T-helper 17 cell (primary cell): ENCODE measurements at places on chromosomes 4 and X.

DNA sequence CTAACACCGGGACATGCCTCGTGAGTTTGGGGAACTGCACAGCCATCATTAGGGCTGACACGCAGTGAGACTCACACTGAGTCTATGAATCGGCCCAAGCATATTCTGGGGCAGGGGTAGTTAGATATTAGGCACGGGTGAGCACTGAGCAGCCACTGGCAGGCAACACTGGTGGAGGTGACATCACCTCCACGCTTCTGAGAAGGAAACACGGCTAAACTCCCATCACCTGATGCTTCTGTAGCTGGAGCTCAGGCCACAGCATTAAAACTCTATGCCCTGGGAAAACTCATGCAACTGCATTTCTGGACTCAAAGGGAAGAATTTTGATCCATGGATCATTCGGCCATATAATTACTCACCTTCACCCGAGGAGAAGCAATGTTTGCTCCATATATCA, 100.8 kb upstream of the OTUD4 start:
- no peak for DNase-seq

DNA sequence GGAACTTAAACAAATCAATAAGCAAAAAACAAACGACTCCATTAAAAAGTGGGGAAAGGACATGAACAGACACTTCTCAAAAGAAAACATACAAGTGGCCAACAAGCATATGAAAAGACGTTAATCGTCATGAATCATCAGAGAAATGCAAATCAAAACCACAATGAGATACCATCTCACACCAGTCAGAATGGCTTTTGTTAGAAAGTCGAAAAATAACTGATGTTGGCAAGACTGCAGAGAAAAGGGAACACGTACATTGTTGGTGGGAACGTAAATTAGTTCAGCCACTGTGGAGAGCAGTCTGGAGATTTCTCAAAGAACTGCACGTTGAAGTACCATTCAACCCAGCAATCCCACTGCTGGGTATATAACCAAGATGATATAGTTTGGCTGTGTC, 23.7 kb downstream of the NEUROG2 start:
- DNase-seq, result no peak

- DNase-seq, result no peak
Measured at GRCh38 chr4:161604516-161605300, 559.1 kb downstream of the FSTL5 start.

DNA sequence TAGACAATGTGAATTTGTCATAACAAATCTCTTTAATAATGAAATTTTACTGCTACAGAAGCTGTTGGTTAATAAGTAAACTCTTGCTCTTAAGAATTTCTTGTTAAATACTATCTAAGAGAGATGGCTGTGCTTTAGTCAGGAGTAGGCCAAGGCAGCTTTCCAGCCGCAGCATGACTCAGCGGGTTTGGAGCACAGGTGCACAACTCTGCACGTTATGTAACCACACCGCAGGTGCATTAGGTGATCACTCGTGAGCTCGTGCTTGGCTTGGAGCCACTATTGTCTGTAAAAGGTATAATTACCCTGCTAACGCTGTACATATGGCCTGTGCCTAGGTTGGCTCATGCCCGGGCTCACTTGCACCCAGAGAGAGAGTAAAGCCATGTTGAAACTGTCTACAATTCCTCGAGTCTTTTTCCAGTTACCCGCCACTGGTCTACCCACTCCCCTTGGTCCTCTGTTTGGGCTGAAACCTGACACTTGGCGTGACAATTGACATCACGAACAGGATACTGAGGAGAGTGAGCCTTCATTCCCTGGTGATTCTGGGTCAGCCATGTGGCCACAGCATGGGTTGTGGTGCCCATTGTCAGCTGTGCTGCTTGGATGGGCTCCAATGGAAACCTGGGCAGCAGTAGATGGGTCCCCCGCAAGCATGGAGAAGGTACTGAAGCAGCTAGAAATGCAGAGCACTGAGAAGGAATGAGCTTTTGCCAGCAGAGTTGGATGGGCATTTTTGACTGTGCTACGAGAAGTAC, 18.4 kb upstream of the ANAPC4 start:
- no peak for DNase-seq

DNA sequence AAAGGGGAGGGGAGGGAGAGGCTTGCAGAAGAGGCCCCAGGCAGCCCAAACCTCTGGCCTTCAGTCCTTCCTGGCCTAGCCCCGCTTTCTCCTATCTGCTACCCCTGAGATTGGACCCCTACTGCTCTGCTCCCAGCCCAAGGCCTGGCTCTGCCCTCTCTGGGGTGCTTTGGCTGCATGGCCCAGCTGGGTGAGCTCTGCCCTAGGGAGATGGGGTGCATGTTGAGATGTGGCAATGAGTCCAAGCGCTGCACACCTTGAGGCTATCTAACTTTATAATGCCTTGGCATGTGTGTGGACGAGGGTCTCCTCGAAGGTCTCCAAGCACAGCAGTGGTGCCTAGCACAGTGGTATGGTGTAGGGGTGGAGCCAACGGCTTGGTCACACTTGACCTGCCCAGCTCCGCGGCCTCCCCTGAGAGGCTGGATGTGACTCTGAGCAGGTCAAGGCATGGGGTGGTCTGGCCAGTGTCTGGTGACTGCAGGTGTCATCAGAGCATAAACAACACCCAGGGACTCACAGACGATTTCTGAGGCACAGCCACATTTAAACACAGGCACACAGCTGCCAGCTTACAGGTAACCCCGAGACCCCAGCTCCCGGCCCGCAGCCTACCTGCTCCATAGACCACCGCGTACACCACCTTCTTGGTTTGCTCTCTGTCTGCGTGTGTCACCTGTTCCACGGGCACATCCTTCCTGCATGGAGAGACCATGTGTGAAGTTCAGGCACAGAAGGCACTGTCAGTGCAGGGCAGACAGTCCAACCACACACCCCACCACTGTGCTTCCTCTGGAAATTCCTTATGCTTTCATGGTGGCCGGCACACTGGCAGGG, 36.3 kb downstream of the NAT8L start:
- DNase-seq, result no peak

GRCh38 chrX:26581091-26581490, 365.1 kb downstream of the MAGEB5 start:
- no peak for DNase-seq

GRCh38 chr4:188854436-188854835, 715.2 kb downstream of the TRIML1 start:
- no peak for DNase-seq

DNA sequence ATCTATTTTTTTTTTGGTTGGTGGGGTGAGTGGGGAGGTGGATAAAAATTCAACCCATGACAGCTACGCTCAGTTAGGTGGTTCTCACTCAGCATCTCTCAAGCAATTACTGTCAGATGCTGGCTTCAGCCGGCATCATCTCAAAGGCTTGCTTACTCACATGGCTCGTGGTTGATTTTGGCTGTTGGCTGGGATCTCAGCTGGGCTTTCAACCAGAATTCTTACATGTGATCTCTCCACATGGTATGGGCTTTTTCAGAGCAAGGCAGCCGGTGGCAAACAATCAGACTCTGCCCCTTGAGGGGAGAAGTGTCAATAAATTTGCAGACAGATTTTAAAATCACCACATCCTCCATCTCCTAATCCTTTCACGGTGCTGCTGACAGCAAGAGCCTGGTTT, 47.2 kb downstream of the SLC34A2 start:
- DNase-seq, result no peak

GRCh38 chr4:95956094-95956493, 116.2 kb downstream of the PDHA2 start:
- DNase-seq, result no peak

- no peak for DNase-seq
Measured at GRCh38 chr4:71609167-71609566, 174.7 kb downstream of the GC start.

GRCh38 chr4:75963558-75963957, 22.7 kb upstream of the NAAA start:
- no peak for DNase-seq

GRCh38 chr4:83866834-83867621, 331.1 kb downstream of the GPAT3 start:
- DNase-seq, result no peak

DNA sequence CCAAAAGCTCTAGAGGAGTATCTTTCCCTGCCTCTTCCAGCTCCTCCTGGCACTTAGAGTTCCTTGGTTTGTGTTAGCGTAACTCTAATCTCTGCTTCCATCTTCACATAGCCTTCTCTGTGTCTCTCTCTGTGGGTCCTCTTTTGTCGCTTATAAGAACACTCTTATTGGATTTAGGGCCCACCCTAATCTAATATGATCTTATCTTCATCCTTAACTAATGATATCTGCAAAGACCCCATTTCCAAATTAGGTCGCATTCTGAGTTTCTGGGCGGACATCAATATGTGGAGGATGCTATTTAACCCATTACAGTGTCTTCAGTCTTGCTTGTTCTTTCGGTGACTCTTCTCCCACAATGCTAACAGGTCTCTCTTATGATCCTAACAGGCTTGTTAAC, 72.3 kb downstream of the CC2D2A start:
- DNase-seq, result no peak

GRCh38 chr4:6523251-6523650, 50.8 kb upstream of the PPP2R2C start:
- no peak for DNase-seq

GRCh38 chrX:1591863-1592469, 562 bp downstream of the AKAP17A start:
- DNase-seq, result no peak

- no peak for DNase-seq
Measured at GRCh38 chrX:102934624-102935023, 2.4 kb upstream of the RAB40AL start.

- no peak for DNase-seq
Measured at GRCh38 chr4:14918336-14918735, 83.9 kb upstream of the CPEB2 start.

DNA sequence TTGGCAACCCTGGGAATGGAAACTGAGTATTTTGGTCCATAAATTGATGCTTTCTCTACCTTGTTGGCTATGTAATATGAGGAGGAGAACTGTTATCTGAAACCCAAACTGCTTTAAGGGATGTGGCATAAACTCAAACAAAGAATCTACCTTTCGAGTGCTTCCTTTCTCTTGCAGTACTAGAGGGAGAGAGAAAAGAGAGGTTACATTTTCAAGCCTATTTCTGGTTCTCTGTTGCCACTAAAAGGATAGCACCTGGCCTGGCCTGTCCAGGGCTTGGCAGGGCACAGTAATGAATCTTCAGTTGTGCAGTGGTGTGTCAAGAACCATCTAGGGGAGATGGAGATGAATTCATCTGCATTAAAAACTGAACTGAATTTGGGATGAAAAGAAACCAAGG, 308.6 kb downstream of the PTTG2 start:
- no peak for DNase-seq

DNA sequence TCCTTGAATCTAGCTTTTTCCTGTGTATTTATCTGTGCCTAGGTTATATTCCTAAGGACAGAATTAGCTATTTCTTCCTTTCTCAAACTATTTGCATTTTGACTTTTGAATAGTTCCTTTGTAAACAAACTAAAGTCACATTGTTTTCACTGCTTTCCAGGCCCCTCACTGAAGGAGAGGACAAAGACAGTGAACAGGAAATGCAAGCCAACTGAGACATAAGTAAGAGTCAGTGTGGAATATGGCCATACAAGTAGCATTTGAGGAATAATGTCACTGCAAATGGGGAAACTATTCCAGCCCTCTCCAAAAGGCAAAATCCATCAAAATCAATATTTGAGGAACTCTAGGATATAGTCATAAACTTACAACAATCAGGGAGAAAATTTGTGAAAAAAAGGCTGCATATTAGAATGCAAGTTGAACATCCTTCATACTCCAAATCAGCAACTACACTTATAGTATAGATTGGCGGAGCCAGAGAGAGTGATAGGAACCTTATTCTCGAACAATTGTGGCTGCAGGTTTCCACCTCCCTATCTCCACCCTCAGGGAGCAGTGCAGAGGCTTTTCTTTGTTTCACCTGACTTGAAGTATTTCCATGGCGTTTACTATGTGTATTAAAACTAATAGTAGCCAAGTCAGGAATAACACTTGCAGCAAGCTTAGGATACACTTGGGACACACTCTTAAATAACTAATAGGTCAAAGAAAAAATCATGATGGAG, 1110.4 kb upstream of the ADGRL3 start:
- DNase-seq, result no peak

DNA sequence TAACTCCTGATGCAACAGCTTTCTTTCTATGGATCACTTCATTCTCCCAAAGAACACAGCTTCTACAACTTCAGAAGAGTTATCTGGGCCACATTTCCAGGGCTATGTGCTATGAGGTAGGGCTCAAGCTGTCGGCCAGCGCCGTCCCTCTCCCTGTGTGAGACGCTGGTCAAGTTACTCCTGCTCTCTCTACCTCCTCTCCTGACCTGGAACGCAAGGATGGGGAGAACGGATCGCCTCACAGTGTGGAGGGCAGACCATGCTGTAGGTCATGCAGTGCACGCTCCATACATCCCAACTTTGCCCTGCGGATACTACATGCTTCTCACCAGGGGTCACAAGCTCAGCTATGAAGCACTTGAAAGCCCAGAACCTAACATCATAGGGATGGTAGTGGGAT, 42.4 kb downstream of the JAKMIP1 start:
- DNase-seq, result no peak

- DNase-seq, result no peak
Measured at GRCh38 chr4:111115881-111116280, 493.0 kb upstream of the PITX2 start.

DNA sequence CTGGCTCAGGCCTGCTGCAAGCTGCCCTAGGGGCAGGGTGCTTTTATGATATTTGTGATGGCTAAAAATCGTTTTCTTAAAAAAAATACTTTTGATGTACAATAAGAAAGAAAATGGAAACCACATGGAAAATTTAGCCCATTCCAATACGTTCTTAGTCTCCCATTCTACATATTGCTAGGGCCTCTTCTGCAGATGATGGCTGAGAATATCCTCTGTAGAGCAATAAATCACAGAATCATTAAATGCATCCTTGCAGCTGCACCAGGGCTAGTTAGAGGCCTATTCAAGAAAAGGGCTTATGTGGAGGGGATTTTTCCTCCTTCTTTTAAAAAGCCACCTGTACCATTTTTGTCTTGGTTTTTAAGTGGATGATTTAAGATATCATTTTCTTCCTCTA, 97.6 kb upstream of the C1GALT1C1 start:
- no peak for DNase-seq

GRCh38 chr4:41144812-41145211, 69.5 kb downstream of the APBB2 start:
- no peak for DNase-seq

GRCh38 chr4:86160426-86160825, 199.4 kb downstream of the MAPK10 start:
- no peak for DNase-seq

- DNase-seq, result no peak
Measured at GRCh38 chrX:130071611-130072344, 38.5 kb downstream of the ELF4 start.
